ENCODE measurements at places on chromosomes 13 and 19.

- DNase-seq = no peak
Measured at GRCh38 chr19:46186101-46186716, 38.2 kb downstream of the IGFL2 start.

DNA sequence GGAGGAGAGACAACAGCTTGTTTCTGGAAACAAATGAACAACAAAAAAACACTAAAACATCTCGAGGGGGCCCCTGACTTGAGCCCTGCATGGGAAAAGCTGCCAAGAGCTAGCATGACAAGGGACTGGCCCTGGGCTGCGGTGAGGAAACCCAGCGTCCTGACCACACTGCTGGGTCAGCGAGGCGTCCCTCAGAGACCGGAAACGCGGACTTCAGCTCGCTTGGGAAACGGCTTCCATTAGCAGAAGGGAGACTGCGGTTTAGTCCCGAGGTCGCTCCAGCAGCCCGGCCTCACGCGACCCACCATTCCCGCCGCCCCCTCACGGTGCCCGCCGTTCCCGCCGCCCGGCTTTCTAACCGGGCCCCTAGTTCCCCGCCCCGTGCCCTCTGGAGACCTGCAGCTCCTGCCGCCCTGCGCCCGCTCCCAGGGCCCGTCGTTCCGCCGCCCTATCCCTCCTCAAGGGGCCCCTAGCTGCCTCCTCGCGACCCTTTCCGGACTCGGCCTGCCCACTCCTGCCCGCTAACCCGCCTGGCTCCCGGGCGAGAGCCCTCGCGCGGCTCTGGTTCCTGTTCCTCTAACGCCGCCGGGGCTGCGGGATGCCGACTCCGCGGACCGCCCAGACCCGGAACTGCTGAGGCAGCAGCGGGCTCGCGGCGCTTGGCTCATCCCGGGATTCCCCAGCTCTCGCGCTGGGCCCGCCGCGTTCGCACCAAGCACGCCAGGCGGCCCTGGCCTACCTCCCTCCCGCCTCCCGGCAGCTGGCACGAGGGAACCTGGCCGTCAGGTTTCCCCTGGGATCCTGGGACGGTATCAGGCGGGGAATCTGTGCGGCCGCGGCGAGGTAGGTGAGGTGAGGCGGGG is at the start of gene CCDC122:
TSS of gene CCDC122 (minus strand) at position 849 of the 863 bp plus-strand sequence. CDS start 10,364 bp downstream, outside the sequence.
- no peak for DNase-seq

GRCh38 chr13:95185851-95186250 is 115.4 kb downstream of the ABCC4 start:
- no peak for DNase-seq

GRCh38 chr19:42325896-42326771 is 699 bp downstream of the MEGF8 start:
- DNase-seq = no peak

DNA sequence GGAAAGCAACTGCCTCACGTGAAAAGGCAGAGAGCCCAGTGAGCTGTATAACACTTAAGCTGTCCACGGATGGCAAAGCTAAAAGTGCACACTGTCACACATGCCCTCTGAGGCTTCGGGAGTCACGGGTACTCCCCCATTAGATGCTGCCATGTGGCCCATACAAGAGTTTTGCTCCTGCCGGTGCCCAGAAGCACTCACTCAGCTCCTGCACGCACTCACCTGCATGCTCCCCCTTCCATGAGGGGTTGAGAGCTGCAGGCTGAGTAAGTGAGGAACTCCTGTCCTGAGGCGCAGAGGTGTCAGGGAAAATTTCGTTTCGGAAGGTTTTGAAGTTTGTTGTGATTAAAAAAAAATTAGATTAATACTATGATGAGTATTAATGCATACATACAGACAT is 939.2 kb upstream of the ATXN8OS start:
- DNase-seq = no peak

GRCh38 chr19:18194554-18195238 is 1.7 kb downstream of the MPV17L2 start:
- no peak for DNase-seq

DNA sequence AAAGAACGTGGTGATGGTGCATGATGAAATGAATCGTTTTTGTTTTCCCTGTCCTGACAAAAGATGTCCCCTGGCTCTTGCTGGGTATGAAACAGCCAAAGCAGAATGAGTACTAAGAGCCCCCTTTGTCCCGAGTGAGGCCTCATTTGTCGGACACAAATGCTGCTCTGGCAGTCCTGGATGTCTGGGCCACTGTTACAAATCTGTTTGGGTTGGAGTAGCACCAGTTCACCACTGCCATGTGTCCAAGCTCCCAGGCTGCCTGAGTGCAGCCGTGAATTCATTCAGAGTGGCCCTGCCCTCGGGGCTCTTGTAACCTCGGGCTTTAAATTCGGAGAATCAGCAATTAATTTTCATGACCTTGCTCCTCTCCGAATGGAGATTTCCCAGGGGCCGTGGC is 182.4 kb downstream of the NUFIP1 start:
- DNase-seq = no peak

- no peak for DNase-seq
Measured at GRCh38 chr13:47121092-47121763, 224.4 kb upstream of the HTR2A start.

GRCh38 chr13:79675931-79676660 is 195.1 kb downstream of the NDFIP2 start:
- no peak for DNase-seq

GRCh38 chr13:20803180-20803965 is 29.6 kb upstream of the EEF1AKMT1 start:
- DNase-seq = no peak

DNA sequence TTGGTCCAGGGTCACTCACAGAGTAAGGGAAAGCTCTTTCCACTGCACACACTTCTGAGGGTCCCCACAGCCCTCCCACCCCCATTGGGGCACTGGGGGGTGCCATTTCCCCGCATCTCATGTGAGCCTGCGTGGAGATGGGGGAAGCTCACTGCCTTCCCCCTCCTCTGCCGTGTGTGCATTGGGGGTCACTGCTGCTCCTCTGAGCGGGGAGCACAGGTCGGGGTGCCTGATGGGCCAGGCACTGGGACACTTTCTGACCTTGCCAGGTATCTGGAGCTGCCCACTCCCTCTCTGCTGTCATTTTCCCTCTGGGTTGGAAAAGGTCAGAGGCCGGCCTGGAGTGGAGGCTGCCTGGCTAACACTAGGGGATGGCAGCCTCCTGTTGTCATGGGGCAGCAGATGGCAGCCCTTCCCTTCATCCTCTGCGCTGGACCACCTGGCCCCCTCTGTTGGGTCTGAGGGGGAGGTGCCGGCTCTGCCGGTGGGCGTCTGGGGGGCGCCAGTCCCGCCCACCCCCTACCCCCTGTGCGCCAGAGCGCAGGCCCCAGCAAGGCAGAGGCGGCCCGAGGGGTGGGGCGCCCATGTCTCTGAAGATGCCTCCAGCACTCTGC is 9.1 kb downstream of the SSBP4 start:
- no peak for DNase-seq

- no peak for DNase-seq
Measured at GRCh38 chr13:76993021-76993420, 1.1 kb downstream of the CLN5 start.

DNA sequence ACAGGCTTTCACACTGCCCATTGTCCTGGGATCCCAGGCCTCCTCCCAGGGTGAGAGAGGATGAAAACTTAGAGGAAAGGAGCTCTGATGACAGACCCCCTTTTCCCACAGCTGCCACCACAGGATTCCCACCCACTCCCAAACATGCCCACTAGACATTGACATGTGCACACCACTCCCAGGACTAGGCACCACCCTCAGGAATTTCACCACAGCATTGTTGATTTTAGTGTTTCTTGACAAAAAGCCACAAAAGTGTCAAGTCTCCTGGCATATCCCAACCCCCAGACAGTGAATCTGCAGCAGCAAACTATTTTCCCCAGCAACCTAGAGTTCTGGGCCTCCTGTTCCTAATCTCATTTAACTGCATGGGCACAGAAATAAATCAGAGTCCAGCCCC is 10.1 kb downstream of the ZNF714 start:
- DNase-seq = no peak

GRCh38 chr19:29544656-29545360 is 19.0 kb downstream of the VSTM2B start:
- no peak for DNase-seq
